NCI-H187 (cell line): ENCODE measurements at places on chromosomes 3 and 15.

GRCh38 chr15:74812533-74812932 is at the start of gene LMAN1L:
Gene LMAN1L (plus strand): TSS chr15:74812835. CDS start chr15:74812855, 20 bp downstream.
- DNase-seq: no peak

GRCh38 chr15:70974004-70974832 is 81.6 kb downstream of the LRRC49 start:
- DNase-seq: no peak

- DNase-seq: no peak
These were observed 49.9 kb downstream of the KLF13 start for GRCh38 chr15:31376511-31376910.

DNA sequence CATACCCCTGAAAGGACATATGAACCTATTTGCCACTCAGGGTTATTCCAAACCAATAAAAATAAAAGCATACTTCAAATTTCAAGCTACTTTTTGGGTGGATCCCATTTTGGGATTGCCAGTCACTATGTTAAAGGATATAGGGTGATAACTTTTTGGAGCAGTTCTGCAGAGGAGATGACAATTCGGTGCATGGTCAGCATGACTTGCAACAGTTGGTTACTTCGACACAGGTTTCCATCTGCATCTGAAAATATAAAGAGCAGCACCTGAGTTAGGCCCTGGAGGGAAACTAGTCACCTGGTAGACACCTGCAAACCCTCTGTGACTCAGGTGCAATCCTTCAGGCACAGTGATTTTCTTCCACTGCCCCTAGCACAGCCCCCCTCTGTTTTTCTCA is 38.5 kb downstream of the RASGRP1 start:
- no peak for DNase-seq

GRCh38 chr15:95091444-95091843 is 860.1 kb downstream of the MCTP2 start:
- no peak for DNase-seq

DNA sequence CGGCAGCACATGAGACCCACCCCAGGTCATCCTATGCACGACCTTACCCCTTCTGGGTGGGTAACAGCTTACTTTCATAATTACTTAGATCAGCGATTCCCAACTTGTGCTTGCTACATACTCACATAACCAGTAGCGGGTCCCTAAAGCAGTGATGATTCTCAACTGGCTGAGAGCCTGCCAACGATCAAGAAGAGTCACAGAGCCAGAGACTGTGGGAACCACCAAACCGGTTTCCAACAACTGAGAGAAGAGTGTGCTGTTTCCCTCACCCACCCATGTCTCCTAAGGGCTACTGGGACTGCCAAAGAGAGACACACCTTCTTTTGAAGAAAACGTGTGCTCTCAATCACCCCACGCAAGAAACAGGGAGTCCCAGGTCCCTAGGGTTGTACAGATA is 12.0 kb upstream of the XXYLT1 start:
- no peak for DNase-seq

GRCh38 chr15:92614301-92614700 is 41.3 kb downstream of the FAM174B start:
- DNase-seq: no peak

- DNase-seq: no peak
These were observed 31.3 kb downstream of the LDHAL6B start for GRCh38 chr15:59237924-59238331.

GRCh38 chr3:47949979-47950378 is 66.2 kb downstream of the MAP4 start:
- no peak for DNase-seq

DNA sequence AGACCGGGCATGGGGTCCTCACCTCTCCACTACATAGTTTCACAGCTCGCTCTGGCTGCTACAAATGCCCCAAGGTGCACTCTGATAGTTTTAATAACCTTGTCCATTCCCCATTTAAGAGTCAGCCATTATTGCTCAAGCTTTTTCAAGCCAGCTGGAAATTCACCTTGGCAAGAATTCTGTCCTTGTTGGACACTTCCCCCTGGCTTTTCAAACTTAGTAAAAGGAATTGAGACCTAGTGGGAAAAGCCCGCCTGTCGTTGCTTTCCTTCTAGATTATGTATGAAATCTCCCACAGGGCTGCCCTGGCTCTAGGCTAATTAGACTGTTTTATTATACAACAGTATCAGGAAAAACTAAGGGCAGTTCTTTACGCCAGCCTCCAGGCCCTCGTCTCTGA is 293.7 kb upstream of the GADL1 start:
- DNase-seq: no peak
